ENCODE measurements at places on chromosomes 3 and 15.

DNA sequence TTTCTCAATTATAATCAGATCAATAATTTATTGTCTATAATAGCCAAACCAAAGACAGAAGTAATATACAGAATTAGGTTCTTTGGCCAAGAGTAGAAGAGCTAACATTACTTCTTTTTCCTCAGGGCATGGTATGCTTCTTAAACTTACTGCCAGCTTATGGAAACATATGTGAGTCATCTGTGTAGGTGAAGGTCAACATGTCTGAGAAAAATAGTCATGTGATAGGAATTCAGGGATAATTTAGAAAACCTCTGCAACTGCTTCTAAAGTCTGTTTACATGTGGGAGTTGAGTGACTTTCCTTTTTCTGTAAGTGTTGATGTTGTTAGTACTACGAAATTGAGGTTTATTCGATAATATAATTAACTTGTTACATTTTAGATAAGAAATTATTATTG lies 19.2 kb upstream of the MAP6D1 start:
- DNase-seq: no peak

DNA sequence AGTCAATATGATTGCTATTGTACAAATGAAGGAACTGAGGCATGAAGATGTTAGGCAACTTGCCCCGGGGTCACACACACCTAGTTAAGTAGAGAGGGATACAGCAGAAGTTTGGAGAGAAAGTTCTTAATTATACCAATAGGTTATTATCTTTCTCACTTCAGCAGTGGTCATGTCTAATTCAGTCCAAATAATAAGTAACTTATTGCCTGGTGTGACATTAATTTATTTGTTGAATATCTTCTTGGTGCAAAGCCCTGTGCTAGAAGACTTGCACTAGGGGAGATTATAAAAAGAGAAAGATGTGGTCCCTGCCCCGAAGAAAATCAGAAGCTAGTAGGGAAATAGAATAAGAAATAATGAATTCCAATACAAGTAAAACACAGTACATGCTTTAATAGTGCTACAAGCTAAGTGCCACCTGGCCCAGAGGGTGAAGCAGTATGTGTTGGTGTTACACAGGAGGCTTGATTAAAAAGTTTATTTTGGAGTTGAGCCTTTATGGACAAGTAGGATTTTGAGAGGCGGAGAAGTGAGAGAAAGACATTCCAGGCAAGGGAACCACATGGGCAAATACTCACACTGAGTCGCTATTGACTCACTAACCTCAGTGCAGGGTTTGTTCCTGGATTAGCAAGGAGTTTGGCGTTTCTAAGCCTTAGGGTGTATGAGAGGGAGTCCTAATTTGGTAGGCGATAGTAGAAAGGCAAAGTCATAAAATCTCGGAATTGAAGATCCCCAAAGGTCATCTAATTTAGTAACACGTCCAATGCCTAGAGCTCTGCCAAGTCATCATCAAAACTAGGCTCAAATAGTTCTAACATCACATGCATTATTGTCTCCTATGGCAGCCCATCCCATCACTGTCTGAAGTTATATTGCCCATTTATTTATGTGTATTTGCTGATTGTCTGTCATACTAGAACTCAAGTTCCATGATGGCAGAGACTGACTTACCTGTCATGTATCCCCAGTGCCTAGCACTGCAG lies 19.2 kb upstream of the GSK3B start:
- no peak for DNase-seq

GRCh38 chr3:196012481-196012880 lies 69.4 kb downstream of the TFRC start:
- no peak for DNase-seq

GRCh38 chr3:180523040-180523439 lies 78.9 kb upstream of the TTC14 start:
- DNase-seq: no peak

DNA sequence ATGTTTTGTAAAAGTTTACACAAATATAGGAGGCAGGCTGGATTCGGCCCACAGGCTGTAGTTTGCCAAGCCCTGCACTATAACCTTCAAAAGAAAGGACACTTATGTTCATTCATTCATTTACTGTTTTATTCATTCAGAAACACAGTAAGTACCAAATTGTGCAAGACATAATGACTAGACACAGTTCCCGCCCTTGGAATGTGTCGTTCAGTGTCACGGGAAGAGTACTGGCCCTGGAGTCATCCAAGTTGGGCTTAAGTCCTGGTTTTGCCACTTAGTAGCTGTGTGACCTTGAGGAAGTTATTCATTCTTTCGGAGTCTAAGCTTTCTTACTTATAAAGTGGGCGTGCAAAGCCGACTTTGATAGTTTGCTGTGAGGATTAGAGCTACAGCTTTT lies 22.0 kb downstream of the COLQ start:
- no peak for DNase-seq
